ENCODE measurements at places on chromosomes 11 and 22.
A peak's percentile ranks its signal among the peaks of the same experiment; 100 is the strongest.

DNA sequence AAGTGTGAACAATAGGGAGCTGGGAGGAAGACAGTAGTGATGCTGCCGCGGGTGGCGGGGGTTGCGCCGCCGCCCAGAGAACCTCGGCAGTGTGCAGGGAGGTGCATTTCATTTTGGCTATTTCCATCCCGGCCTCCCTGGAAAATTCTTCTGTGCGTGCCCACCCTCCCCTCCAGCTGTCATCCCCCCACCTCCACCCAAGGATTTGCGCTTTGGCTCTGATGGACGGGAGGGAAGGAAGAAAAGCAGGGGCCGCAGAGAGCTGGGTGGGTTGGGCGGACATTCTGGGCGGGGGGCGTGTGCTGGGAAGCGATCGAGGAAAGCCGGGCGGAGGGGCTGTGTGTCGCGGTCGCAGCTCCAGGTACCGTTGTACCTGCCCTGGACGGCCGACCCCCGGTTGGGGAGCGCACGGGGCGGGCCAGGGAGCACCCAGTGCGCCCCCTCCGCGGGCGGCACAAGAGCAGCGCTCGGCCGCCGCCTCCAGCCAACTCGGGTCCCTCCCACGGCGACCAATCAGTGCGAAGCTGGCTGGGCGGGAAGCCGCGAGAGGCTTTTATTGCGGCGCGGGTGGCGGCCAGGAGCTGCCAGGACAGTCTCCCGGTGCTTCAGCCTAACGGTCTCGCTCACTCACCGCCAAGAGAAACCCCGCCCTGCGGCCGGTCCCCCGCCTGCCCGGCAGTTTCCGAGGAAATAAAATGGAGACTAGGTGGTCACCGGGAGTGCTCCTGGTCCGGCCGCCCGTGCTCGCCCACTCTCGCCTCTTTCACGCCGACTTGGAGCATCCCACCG, 1.6 kb downstream of the NCAM1 start:
- DNase-seq, result peak; percentile 90

GRCh38 chr11:61056981-61057380, 45.3 kb upstream of the CD5 start:
- DNase-seq, result no peak

- DNase-seq, result no peak
Measured at GRCh38 chr11:32311346-32312065, 123.8 kb downstream of the WT1 start.

DNA sequence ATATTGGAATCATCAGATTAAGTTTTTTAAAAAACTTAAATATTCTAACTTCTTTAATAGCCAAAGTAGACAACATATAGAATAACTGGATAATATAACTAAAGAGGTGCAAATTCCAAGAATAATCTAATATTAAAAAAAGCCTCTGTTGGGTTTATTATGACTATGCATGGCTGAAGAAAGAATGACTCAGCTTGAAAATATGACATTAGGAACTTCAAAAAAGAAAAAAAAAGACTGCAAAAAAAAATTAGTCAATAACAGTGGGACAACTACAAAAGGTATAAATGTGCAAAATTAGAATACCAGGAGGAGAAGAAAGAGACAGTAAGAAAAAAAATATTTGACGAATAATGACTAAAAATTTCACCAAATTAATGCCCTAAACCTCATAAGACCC, 1178.0 kb downstream of the JRKL start:
- DNase-seq, result no peak

DNA sequence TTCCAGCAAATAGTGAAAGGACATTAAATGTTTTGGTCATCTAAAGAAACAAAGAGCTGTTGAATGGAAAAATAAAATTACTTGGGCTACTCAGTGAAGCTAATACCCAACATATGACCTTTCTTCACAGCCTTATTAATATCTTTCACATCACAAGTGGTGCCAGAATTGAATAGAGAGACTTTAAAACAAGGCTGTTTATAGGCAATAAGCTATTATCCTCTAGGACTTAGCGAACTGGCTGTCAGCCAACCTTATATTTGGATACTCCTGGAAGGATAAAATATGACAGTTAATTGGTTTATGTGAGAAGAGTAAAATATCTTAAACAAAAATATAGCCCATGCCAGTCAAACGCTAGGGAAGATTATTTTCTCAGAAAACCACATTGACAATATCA, 225.5 kb upstream of the BLID start:
- peak; percentile 10 for DNase-seq

DNA sequence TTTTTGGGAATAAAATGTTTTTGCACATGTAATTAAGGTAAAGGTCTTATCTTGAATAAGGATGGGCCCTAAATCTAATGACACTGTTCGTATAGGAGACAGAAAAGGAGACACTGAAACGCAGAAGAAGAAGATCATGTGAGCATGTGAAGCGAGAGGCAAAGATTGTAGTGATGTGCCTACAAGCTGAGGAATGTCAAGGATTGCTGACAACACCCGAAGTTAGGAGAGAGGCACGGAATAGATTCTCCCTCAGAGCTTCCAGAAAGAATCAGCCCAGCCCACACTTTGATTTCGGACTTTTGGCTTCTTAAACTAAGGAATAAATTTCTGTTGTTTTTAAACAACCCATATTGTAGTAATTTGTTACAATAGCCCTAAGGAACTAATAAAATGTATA, 4.1 kb upstream of the BLID start:
- DNase-seq, result no peak

DNA sequence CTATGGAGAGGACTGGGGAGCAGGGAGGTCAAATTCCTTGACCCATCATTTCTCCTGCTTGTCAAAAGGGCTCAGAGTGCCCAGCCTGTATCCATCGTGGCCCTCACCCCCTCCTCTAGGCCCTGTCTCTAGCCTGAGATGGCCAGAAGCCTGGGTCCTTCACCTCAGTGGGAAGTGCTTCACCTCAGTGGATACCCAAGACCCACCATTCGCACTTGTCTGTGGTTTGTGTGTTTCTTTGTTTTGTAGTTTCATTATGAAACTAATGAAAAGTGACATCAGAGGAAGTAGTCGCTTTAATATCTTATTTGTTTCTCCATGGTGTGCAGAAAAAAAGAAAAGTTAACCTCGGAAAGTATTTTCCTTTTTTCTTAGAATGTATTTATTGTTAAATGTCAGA, 194.0 kb upstream of the CADM1 start:
- no peak for DNase-seq

GRCh38 chr11:71244116-71244810, 8.1 kb downstream of the SHANK2 start:
- DNase-seq, result no peak

- DNase-seq, result no peak
Measured at GRCh38 chr11:92482492-92483060, 258.0 kb downstream of the FAT3 start.

GRCh38 chr11:75714211-75714610, 3.4 kb upstream of the MOGAT2 start:
- no peak for DNase-seq

GRCh38 chr11:706957-707816, 1.2 kb downstream of the EPS8L2 start:
- no peak for DNase-seq

DNA sequence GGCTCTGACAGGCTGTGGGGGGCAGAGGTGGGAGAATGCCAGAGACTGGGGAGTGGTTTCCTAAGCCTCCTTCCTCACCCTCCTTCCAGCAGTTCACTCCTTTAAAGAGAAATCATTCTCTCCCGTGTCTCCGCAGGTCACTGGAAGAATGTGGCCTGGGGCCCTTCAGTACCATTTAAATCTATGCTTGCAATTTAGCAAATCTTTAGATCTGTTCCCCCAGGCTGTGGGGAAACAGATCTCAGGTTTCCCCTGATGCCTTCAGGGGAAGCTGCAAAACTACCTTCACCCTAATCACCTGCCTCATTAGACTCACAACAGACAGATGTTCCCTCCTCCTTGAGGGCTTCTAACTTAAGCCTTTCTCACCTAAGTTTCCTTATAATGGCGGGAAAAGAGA, 55.3 kb downstream of the KIRREL3 start:
- no peak for DNase-seq

- no peak for DNase-seq
Measured at GRCh38 chr22:33149611-33150010, 91.4 kb upstream of the SYN3 start.

DNA sequence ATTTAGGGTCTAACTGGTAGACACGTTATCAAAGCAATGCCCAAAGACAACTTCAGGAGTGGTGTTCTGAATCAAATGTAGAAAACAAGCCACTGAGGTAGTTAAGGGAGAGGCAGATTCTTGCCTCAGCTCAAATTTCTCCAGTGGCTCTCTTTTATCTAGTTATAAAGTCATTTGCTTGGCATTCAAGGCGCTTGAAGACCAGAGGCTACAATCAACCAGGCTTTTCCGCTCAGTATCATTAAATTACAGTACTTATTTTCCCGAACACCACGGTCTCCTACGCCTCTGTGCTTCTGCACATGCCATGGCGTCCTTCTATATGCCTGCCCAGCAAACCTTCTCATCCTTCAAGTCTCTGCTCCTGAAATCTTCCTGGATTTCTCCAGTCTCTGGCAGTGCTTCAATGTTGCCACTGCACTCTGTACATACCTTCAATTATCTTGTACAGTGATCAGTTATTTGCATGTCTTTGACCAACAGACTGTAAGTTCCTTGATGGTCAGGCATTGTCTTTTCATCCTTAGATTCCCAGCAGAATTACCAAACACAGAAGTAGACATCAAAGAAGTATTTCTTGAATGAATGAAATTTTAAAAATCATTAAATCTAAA, 1.4 kb downstream of the POGLUT3 start:
- no peak for DNase-seq

DNA sequence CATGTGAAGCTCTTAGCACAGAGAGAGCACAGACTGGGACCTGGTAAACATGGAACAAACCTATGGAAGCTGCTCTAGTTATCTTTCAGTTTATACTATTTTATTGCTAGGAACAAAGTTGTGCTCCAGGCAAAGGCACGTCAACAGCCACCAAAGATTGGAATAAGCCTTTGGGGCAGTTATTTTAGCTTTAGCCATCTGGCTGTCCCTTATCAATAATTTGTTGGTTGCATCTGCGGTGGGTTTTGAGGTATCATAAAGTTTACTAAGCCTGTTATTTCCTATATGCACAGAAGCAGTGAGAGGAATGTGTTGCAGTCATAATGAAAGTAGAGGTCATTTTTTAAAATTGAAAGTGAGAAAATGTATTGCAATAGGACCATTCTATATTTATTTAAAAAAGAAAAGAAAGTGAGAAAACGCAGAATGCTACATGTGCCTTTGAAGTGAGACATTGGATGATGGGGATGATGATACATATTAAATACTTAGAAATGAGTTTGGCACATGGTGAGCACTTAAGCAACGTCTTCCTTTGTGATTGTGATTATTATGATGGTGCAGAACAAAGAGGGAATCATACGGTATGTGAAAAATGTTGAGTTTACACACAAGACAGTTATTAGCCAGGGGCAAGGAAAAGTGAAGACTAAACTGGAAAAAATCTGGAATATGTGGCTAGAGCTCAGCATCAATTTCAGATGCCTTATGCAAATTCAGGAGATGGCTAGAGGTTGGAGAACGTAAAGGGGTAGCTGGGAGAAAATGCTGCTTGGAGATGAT, 58.3 kb downstream of the PRR5L start:
- DNase-seq, result no peak

DNA sequence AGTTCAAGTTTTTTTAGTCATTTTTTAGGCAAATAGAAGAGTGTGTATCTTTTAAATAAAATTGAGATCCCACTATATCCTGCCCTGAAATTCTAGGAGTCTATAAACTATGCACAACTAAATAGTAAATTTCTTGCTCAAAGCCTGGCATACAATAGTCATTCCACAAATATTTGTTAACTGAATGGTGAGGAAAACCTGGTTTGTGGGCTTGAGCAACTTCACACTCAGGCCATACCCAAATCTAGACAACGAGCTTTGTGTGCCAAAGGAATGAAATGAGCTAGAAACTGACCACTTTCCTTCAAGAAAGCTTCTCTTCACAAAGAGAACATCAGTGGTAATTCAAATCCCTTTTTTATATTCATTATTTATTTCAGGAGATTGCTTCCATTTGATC, 39.6 kb upstream of the AMOTL1 start:
- DNase-seq, result no peak

DNA sequence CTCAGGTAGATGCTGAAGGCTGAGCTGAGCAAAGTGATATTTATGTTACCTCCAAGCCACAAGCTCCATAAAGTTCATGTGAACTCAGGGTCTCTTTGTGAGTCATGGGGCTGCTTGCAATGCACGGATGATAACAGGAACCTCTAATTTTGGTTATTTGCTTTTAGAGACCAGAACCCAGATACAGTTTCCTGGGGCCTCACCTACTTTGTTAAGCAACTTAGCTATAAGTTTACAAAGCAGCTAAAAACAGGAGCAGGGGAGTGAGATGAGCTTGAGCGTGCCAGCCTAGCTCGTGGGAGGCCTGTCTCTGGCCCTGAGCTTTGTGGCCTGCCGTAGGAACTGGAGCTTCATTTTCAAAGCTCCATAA, 29.2 kb downstream of the SREBF2 start:
- no peak for DNase-seq

DNA sequence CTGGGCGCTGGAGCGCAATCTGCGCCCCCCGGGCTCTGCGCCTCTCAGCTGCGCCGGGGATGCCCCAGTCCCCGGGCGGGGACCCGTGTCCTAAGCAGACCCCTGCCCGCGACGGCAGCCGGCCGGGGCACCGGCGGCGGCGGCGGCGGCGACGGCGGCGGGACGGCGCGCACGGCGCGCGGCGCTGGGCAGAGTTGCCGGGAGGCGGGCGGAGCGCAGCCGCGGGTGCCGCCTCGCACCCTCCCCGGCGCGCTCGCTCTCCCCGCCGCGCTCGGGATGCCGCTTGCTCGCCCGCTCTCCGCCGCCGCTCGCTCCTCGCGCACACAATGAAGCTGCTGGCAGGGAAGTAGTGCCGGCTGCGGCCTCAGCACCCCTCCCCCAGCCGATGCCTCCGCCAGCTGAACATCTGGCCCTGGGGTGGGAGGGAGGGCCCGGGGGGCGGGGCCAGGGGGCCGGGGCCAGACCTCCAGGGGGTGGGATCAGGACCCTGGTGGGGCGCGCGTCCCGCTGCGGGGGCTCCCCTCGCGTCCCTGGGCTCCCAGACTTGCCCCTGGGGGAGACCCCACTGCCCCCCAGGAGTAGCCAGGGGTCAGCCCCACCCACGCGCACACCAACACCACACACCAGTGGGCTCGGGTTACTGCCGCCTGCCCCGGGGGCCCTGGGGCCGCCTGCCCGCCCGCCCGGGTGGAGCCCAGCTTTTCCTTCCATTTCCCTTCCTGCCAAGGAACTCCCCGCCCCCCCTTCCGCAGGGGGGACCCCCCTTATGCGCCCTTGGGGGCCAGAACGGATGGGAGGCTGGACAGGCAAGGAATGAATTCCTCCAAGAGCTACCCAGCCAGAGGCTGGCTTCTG, at the start of gene RCOR2:
Gene RCOR2 (minus strand): TSS at position 328 of the 855 bp plus-strand sequence. CDS start 708 bp downstream, outside the sequence.
- DNase-seq, result peak; percentile 85

Measured in COR-L47 (cell line).